Panc1 (cell line): ENCODE measurements at places on chromosomes 7 and 10. TPM values are rescaled to one million over a fixed set of nuclear protein-coding genes. Genes with fewer than 3 reads are reported as not detected.

- no peaks in the 10 kb centered on the region for H3K27me3 ChIP-seq
- H3K4me1 ChIP-seq, result no peaks in the 10 kb centered on the region
- no peaks in the 10 kb centered on the region for H3K36me3 ChIP-seq
- H3K27ac ChIP-seq, result no peak overlapping the region
- DNase-seq, result no peak
- no peak overlapping the region for H3K4me3 ChIP-seq
Measured at GRCh38 chr7:77504951-77505350, 32.1 kb upstream of the PTPN12 start.

- no peak overlapping the region; the same call in 1 of the 2 replicates for H3K27ac ChIP-seq
- no peak for DNase-seq
- peaks cover 6% of the 10 kb centered on the region; the same call in 1 of the 2 replicates for H3K4me1 ChIP-seq
- H3K4me3 ChIP-seq, result no peak overlapping the region
- H3K27me3 ChIP-seq, result no peaks in the 10 kb centered on the region
Measured at GRCh38 chr10:21943633-21944265, 59.8 kb downstream of the DNAJC1 start.

DNA sequence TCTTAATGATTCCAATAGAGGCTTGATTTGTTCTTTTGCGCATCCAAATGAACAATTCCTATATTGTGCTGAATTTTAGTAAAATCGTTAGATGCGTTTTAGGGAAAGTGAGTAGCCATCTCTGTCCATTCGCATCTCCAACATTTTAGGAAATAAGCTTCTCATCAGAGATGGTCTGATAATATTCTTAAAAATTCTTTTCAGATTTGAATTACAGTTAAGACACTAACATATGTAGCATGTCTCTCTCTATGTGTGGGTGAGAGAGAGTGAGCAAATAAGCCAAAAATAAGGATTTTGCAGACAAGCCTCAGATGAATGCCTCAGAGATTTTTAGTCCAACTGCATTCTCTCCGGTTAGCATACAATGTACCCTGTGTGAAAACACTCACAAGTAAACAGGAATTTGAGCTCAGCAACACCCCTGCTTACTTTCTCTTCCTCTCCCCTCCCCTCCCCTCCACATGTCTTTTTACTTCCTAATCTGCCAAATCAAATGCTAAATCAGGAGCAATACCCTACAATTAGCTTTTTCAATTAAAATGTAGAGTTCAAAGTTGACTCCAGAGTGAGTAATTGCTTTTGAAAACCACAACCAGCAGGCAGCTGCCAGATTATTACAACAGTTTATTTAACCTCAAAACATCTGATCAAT is 354.4 kb downstream of the CRPPA start:
- no peak overlapping the region for H3K27ac ChIP-seq
- no peaks in the 10 kb centered on the region for H3K36me3 ChIP-seq
- H3K4me3 ChIP-seq, result no peak overlapping the region
- DNase-seq, result no peak

DNA sequence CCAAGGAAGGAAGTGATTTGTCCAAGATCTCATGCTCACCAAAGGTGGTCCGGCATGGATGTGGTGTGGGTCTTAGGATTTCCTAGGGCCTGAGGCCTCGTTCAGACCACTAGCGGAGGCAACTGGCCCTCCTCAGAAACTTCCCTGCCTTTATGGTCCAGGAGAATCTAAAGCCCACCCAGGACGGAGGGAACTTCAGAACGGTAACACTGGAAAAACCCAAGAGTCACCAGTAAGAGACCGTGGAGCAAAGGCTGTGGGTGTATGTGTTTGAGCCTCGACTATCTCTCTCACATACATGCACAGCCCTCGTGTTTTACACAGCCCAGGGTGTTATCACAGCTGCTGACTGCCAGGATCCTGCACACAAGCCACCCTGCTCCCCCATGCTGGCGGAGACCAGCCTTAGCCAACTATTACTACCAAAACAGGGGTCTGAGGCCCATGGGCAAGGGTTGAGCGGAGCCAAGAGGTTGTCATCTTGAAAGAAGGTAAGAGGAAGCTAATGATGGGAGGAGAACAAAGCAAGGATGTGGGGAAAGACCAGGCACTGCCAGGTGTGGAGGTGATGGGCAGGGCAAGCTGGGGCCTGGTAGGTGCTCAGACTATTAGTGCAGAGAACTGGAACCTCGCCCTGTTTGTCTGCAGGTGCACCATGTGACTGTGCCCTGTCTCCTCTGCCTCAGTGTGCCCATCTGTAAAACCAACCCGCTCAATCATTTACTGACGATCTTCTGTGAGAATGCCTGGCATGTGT is 170.2 kb upstream of the ZMIZ1 start:
- no peak for DNase-seq
- H3K27me3 ChIP-seq, result no peaks in the 10 kb centered on the region
- H3K36me3 ChIP-seq, result no peaks in the 10 kb centered on the region
- no peaks in the 10 kb centered on the region for H3K4me1 ChIP-seq
- H3K27ac ChIP-seq, result no peak overlapping the region

GRCh38 chr7:36370046-36370445 is 19.6 kb upstream of the ANLN start:
- H3K27me3 ChIP-seq, result no peaks in the 10 kb centered on the region
- H3K4me3 ChIP-seq, result no peak overlapping the region
- H3K36me3 ChIP-seq, result no peaks in the 10 kb centered on the region
- peak overlapping the region; percentile 3; the same call in 1 of the 2 replicates for H3K27ac ChIP-seq
- peaks cover 28% of the 10 kb centered on the region for H3K4me1 ChIP-seq

GRCh38 chr10:944034-944831 is 12.7 kb upstream of the LARP4B start:
- H3K4me3 ChIP-seq, result no peak overlapping the region
- H3K27me3 ChIP-seq, result no peaks in the 10 kb centered on the region
- no peaks in the 10 kb centered on the region for H3K4me1 ChIP-seq
- H3K36me3 ChIP-seq, result no peaks in the 10 kb centered on the region

DNA sequence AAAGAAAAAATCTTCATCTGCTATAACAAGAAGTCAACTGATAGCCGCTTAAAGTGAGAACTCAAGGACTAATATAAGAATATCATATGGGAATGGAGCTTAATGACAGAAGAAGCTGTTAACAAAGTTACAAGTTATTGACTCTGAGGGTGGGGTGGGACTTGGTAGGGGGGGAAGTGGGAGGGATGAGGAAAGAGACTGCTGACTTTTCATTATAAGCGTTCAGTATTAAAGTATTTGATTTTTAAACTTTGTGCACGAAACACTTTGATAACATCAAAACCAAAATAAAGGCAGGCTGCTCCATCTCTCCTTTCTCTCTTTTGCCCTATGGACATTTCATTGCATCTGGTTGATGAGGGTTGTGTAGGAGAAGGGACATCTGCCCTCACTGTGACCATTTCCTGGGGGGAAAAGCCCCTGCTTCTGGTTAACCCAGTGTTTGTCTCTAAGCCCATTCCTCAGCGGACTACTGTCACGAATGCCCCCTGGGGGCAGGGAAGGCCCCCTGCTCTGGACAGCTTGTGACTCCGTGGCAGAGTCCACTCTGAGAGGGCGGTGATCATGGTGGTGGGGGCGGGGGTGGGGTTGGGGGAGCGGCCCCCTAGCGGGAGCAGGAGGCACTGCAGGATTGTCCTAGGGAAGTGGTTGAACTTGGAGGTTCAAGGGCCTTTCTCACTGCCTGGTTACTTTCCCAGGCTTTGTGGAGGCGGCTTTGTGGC is 17.4 kb downstream of the SLC13A4 start:
- H3K4me3 ChIP-seq, result no peak overlapping the region
- H3K4me1 ChIP-seq, result peaks cover 13% of the 10 kb centered on the region; the same call in 1 of the 2 replicates
- H3K36me3 ChIP-seq, result no peaks in the 10 kb centered on the region
- H3K27me3 ChIP-seq, result no peaks in the 10 kb centered on the region

DNA sequence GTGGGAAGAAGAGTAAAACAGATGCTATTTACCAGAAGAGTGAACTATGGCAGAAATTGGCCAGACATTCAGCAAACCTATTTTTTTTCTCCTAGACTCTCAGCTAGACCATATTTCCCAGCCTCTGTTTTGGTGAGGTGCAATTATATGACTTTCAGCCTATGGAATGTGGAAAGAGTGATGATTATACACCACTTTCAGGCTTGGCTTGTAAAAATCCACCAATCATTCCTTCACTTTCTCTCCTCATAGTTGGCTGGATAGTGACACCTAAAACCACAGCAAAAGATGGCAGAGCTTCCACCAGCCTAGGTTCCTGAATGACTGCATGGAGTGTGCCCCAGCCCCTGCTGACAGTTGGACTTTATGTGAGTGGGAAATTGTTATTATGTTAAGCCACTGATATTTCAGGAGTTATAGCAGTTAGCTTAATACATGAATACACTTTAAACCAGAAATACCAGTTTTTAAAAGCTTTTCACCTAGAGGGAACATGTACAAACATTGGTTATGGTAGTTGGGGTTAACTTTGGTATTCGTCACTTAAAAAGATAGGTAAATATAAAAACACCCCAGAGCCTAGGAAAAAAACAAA is 19.1 kb upstream of the TNKS2 start:
- no peaks in the 10 kb centered on the region for H3K4me1 ChIP-seq
- no peak overlapping the region for H3K4me3 ChIP-seq
- peaks cover 9% of the 10 kb centered on the region; the same call in 1 of the 2 replicates for H3K27me3 ChIP-seq
- no peak overlapping the region for H3K27ac ChIP-seq

GRCh38 chr7:8246020-8246419 is 15.9 kb downstream of the ICA1 start:
- H3K4me1 ChIP-seq, result no peaks in the 10 kb centered on the region
- H3K36me3 ChIP-seq, result no peaks in the 10 kb centered on the region
- DNase-seq, result no peak

GRCh38 chr10:113023017-113023416 is 73.0 kb downstream of the TCF7L2 start:
- DNase-seq, result no peak
- H3K36me3 ChIP-seq, result no peaks in the 10 kb centered on the region
- H3K27ac ChIP-seq, result peak overlapping the region; percentile 70; the same call in 1 of the 2 replicates
- no peaks in the 10 kb centered on the region for H3K27me3 ChIP-seq
- H3K4me3 ChIP-seq, result no peak overlapping the region

DNA sequence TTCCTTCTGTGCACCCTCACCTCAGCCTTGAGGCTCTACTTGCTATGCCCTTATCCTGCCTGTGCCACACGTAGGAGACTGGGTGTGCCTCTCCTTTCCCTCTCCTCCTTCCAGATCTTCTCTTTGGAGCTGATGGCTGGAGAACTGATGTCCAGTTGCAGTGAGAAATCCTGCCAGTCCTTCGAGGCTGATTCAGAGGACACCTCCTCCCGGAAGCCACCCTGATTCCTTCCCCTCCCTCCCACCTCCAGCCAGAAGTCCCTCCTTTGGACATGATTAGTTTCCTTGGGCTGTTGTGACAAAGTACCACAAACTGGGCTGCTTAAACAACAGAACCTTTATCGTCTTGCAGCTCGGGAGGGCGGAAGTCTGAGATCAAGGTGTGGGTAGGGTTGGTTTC is 161.5 kb downstream of the LYZL1 start:
- H3K4me3 ChIP-seq, result no peak overlapping the region
- no peaks in the 10 kb centered on the region for H3K27me3 ChIP-seq
- no peaks in the 10 kb centered on the region for H3K36me3 ChIP-seq
- H3K4me1 ChIP-seq, result no peaks in the 10 kb centered on the region
- DNase-seq, result no peak
- no peak overlapping the region for H3K27ac ChIP-seq

- H3K27ac ChIP-seq, result no peak overlapping the region
- no peaks in the 10 kb centered on the region for H3K27me3 ChIP-seq
- no peaks in the 10 kb centered on the region for H3K36me3 ChIP-seq
- no peak for DNase-seq
Measured at GRCh38 chr7:113996405-113996804, 77.6 kb upstream of the PPP1R3A start.

GRCh38 chr7:52786174-52786573 is 249.3 kb upstream of the POM121L12 start:
- no peak overlapping the region for H3K4me3 ChIP-seq
- no peaks in the 10 kb centered on the region for H3K36me3 ChIP-seq
- H3K27me3 ChIP-seq, result no peaks in the 10 kb centered on the region
- no peak for DNase-seq

DNA sequence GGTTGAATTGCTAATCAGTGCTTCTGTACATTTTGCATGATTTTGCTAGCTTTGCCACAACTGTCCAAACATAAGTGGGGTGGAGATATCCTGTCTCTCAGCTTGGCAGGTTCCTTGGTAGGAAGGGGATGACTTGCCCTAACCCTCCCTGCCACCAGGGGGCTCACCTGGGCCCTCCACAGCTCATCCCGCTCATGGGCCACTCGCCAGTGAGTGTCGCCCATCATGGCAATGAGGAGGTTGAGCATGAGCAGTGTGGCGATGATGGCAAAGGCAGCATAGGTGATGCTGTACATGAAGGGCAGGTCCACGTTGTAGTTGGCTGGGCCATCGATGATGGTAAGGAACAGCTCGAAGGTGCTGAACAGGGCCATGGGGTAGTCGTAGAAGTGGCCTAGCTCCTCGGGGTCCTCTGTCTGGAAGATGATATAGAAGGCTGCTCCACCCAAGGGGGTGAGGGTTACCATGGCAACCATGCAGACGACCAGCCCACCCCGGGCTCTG is 12.2 kb downstream of the TRPV6 start:
- no peaks in the 10 kb centered on the region for H3K27me3 ChIP-seq
- no peaks in the 10 kb centered on the region for H3K36me3 ChIP-seq
- no peaks in the 10 kb centered on the region for H3K4me1 ChIP-seq

- no peak overlapping the region for H3K4me3 ChIP-seq
- no peak for DNase-seq
- no peaks in the 10 kb centered on the region for H3K27me3 ChIP-seq
- no peaks in the 10 kb centered on the region for H3K4me1 ChIP-seq
Measured at GRCh38 chr10:106997721-106998120, 166.8 kb downstream of the SORCS1 start.

DNA sequence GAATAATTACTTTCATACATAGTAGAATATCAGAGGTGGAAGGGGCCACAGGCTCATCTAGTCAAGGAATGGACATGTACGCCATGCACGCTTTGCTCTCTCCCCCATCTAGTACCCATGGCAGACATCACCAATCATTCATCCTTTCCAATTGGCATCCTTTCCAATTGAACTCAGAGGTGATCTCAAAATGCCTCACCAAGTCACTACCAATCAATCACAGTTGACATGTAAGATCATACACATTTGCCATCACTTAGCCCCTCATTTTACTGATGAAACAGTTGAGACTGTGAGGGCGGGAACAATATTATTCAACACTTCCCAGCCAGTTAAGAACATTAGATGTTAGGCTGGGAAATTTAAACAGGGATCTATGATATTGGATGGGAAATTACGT is 308.4 kb downstream of the FGFR2 start:
- no peaks in the 10 kb centered on the region for H3K36me3 ChIP-seq
- peaks cover 13% of the 10 kb centered on the region for H3K27me3 ChIP-seq
- DNase-seq, result no peak
- 0 out of 2 replicates have a peak, but pooled peaks cover 2% of the 10 kb centered on the region for H3K4me1 ChIP-seq

CALCR gene
- total RNA-seq, result 0.10 TPM

SRGN gene
- total RNA-seq, result 8.5 TPM

FANK1 gene
- total RNA-seq, result 19.1 TPM

PTPRZ1 gene
- total RNA-seq, result 0.05 TPM

NUDT13 gene
- 6.1 TPM for total RNA-seq

SLC26A3 gene
- 0.36 TPM for total RNA-seq

SPACDR gene
- 1.5 TPM for total RNA-seq
